ENCODE measurements at places on chromosomes 7 and 10.
A peak's percentile ranks its signal among the peaks of the same experiment; 100 is the strongest.

GRCh38 chr7:21603462-21603861, 60.6 kb downstream of the DNAH11 start:
- DNase-seq, result no peak

DNA sequence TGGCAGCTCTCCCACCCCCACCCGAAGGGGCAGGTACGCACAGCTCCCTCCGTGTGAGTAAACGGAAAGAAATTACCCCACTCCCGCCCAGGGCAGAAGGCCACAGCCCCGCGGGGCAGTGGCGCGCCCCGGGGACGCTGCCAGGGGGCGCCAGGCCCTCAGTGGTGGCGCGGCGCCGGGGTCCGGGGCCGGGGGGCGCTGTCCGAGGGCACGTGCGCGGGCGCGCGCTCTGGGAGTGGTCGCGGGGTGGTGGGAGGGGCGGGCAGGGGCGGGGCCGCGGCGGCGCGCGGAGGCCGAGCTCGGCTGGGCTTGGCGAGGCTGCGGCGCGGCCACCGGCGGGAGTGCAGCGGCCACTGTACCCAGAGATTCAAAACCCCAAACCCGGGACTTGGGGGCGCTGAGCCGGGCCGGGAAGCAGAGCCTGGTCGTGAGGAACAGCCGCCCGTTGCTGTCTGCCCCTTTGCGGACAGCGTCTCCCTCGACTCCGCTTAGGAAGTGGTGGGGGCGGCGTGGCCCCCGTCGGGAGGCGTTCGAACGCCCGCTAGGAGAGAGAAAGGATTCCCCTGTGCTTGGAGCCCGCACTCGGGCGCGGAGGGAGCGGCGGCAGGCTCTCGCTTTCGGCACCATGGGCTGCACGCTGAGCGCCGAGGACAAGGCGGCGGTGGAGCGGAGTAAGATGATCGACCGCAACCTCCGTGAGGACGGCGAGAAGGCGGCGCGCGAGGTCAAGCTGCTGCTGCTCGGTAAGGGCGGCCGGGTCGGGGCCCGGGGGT, at the start of gene GNAI1:
TSS of gene GNAI1 (plus strand) at position 296 of the 773 bp plus-strand sequence. CDS start at position 626, 330 bp downstream.
- DNase-seq, result peak; percentile 88

DNA sequence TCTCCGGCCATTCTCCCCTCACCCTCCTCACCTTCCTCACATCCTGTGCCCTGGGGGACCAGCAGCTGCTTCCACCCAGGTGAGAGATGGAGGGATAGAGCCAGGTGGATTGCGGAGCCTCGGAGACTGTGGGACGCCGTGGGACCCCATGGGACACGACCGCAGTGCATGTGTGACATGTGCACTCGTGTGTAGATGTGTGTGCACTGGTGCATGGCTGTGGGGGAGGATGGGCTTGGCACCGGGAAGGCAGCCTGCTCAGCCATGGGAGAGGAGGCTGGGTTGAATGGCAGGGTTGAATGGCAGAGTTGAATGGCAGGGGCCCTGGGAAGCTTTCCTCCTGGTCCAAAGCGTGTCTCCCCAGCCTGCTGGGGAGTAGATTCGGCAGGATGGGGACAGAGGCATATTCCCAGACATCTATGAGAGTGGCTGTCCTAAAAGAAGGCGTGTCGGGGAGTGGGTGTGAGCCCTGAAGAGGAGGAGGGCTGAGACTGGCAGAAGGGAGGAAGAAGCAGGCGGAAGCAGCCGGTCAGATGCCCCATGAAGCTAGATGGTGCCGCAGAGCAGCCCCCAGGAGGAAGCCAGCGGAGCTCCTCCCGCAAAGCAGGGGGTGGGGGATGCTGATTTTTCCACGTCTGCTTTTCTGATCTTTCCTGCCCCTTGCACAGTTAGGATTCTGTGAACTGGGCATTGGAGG, 815 bp downstream of the GIMAP8 start:
- DNase-seq, result no peak

- no peak for DNase-seq
These were observed 190.4 kb upstream of the YAE1 start for GRCh38 chr7:39375874-39376190.

GRCh38 chr7:50814166-50814565, 31.5 kb upstream of the GRB10 start:
- DNase-seq, result no peak

- DNase-seq, result no peak
These were observed 29.9 kb downstream of the ZC3HC1 start for GRCh38 chr7:130021105-130021834.

- DNase-seq, result peak; percentile 59
These were observed 13.6 kb downstream of the VPS50 start for GRCh38 chr7:93245525-93246432.

GRCh38 chr7:37353949-37354655, 94.6 kb downstream of the ELMO1 start:
- no peak for DNase-seq

DNA sequence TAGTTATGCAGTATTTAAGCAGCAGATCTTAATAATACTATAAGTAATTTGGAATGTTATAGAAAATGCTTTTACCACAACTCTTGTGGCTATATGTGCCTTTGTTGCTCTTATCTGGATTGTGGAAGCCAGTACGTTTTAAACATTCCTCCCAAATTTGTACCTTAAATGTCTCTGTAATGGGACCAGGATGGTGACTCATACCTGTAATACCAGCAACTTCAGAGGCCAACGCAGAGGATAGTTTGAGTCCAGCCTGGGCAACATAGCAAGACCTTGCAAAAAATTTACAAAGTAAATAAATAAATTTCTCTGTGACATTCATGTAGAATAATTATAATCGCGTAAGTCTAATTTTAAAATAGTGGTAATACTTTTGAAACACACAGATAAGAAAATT, 283.1 kb downstream of the POM121L12 start:
- DNase-seq, result no peak

- peak; percentile 35 for DNase-seq
These were observed at the start of gene MLXIPL for GRCh38 chr7:73623798-73624668. TSS of gene MLXIPL (minus strand) at chr7:73624522. CDS start at chr7:73624492, 30 bp downstream.

GRCh38 chr10:98323221-98324164, 55.5 kb upstream of the LOXL4 start:
- DNase-seq, result peak; percentile 90

DNA sequence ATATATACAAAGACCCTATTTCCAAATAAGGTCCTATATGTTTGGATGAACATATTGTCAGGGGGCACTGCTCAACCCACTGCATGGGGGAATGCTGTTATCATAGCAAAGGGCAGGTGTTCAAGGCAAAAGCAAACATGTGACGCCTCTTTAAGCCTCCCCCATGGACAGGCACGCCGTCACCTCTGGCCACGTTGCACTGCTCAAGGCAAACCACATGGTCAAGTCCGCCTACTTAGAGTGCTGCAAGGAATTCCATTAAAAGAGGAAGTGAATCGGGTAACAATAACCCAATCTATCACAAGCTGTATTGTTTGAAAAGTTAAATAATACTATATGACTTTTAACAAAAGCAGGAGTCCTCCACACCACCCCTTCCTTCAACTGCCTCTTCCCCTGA, 8.8 kb upstream of the CALD1 start:
- DNase-seq, result no peak

- DNase-seq, result no peak
These were observed 266.0 kb downstream of the GRID1 start for GRCh38 chr10:86100581-86101061.

DNA sequence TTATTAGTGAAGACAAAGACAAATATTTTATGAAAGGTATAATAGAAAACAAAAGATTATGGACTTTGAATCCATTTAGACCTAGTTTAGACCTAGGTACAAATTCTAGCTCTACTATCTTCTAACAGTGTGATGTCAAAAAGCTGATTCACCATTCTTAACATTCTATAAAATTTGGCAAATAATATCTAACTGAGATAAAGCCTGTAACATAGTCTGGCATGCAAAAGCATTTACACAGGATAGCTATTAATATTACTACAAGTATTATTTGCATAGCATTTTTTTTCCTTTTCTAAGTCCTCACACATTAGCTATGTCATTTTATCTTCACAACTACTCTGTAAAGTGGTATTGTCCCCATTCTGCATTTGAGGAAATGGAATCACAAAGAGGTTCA, 179.6 kb upstream of the LRRTM3 start:
- DNase-seq, result no peak

GRCh38 chr10:74548676-74549075, 277.7 kb upstream of the KAT6B start:
- DNase-seq, result no peak

GRCh38 chr7:27238979-27239386, 3.6 kb upstream of the EVX1 start:
- no peak for DNase-seq

- no peak for DNase-seq
These were observed 6.6 kb upstream of the PDLIM1 start for GRCh38 chr10:95297402-95297801.

DNA sequence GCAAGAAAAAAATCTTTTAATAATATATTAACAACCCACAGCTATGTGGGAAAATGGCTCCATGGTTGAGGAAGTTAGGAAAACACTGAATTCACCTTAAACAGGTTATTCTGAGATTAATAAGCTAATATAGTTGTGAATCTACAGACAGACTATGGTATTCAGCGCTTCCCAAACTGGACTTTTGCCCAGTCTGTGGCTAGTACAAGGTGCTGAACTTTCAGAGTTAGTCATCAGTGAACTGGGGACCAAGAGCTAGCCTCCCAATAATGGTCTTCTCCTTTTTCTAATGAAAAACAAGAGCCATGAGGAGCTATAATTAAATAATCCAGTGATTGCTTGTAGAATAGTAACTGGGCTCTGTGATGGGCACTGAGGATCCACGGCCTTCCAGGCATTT, 65.3 kb downstream of the FRMPD2 start:
- DNase-seq, result peak; percentile 2

DNA sequence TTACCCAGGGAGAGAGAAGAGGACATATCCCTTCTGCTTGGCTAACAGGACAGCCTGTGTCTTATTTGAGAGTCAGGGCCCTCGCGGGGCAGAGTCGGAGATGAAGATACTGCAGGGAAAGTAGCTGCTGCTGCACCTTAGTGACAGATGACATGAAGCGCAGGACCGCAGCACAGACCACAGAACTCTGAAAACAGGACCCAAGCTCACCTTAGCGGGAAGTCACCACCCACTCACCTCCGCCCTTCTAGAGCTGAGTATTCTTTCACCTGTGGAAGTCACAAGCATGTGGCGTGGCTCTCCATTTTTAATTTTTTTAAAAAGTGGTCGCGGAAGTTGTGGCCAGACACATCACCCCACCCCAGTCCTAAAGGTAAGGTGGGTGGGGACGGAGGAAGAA, 191.4 kb downstream of the FAM107B start:
- DNase-seq, result no peak

DNA sequence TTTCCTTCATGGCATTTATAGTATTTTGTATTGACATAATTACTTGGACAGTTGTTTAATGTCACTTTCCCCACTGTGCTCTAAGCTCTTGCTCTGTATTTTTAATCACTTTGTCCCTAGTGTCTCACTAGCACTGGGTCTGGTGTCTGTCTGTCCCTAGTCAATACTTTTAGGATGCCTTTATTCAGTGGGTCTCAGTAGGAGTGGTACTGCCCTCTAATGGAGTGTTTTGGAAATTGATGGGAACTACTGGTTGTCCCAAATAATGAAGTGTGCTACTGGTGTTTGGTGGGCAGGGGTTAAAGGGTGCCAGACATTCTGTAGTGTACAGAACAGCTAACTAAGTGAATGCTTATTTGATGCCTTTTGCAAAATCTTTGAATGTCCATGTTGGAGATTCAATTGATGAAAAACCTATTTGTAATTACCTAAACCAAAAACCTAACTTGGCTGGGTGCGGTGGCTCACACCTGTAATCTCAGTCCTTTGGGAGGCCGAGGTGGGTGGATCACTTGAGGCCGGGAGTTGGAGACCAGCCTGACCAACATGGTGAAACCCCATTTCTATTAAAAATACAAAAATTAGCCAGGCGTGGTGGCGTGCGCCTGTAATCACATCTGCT, 33.3 kb downstream of the CDK14 start:
- DNase-seq, result peak; percentile 67

DNA sequence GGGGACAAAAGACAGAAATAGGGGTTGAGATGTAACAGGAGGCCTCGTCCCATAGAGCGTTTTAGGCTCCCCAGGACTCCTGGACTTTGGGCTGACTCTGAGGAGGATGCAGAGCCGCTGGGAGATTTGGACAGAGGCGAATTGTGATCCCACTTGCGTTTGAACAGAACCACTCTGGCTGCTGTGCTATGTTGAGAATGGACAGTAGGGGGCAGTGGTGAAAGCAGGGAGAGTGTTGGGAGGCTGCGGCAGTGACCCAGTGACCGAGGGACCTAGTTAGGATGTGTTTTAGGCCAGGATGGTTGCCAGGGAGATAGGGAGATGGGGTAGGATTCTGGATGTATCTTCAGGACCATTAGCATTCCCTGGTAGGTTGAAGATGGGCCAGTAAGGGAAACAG, 271.6 kb downstream of the CCDC3 start:
- no peak for DNase-seq

- DNase-seq, result peak; percentile 44
These were observed 70.6 kb downstream of the FGFR2 start for GRCh38 chr10:121527690-121528089.

DNA sequence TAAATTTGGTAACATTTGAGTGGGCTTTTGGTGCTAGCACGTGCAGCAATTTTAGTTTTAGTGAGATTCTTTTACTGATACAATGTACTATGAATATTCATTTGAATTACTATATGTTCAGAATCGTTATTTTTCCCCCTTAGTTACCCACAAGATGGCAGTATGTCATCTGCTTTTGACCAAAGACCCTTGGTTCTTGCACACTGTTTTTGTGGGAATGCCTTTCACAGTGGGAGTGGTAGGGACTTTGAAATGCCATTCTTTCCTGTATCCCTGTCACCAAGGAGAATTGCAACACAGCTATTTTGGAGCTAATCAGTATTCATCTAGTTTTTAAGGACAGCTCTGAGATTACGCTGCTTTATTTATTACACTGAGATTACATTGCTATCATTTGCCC, 40.6 kb downstream of the SEC23IP start:
- DNase-seq, result peak; percentile 11

DNA sequence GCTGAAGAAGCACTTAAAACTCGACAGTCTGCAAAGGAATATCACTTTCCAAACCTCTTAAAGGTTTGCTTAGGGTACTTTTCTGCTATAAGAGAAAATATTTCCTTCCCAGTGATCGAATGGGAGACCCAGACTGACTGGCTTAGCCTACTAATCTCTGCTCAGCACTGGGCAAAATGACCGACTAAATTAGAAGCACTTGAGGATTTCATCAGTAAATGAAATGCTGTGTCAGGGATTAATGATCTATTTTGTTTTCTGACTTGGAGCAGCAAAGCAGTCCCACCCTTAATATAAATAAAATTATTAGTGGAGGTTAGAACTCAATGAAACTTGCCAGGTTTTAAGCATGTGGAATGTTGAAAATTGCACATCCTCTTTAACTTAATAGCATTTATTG, 411.6 kb downstream of the NEBL start:
- DNase-seq, result no peak

DNA sequence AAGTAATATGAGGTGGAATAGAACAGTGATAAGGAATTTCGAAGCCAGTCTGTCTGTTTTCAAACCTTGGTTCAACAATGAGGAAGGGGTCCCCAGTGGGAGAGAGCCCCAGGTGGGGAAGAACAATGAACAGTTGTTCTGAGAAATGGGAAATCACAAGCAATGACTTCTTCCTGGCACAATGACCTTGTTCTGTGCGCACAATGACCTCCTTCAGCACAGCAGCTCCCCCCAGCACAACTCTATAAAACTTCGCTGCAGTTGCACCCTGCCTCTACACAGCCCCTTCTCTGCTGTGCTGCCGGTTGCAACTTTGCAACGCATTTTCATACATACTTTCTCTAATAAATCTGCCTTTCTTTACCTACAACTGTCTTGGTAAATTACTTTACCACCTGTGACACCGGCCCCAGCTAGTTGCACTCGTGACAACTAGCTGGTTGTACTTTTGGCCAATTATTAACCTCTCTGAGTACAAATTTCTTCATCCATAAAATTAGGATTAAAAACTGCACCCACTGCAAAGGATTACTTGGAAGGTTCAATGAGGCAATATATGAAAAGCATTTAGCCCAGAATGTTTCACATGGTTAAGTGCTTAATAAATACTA, 40.5 kb downstream of the ASB4 start:
- no peak for DNase-seq

All from fibroblast of villous mesenchyme (primary cell).